ENCODE measurements at places on chromosomes 1 and 21. TPM values are rescaled to one million over a fixed set of nuclear protein-coding genes. Genes with fewer than 3 reads are reported as not detected.

NUDT4B gene
- total RNA-seq: 0.56 TPM

LAPTM5 gene
- total RNA-seq: 248 TPM

KISS1 gene
- not detected for total RNA-seq

DNA sequence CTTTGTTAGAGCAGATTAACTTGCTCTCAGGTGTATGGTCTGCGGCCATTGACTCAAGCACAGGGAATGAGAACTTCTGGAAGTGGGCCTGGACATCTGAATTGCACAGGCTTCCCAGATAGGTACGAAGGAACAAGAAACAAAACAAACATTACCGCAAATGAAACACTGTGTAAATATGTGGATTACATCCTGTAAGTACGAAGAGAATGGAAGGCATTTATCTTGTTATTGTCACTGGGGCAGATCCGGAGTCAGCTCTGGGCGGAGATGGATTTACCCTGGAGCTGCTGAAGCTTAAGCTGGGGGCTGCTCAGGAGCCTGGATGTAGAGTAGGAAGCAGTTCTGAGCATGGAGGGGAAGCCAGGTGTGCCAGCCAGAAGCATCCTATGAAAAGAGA is 6.8 kb downstream of the HES2 start:
- no peak for DNase-seq

DNA sequence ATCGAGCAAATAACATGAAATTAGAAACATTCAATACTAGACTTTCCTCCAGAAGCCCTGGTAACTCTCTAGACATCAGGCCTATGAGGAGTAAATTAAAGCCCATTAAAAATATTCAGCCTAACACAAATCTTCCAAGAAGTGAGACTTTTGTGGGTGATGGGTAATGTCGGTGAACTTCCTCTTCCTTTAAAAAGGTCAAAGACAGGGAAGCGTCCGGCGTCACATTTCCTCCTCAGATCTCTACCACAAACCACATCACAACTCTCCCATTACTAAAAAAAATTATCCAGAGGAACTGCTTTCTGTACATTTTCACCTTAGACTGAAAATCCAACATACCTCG is 1.4 kb downstream of the EIF4G3 start:
- no peak for DNase-seq

DNA sequence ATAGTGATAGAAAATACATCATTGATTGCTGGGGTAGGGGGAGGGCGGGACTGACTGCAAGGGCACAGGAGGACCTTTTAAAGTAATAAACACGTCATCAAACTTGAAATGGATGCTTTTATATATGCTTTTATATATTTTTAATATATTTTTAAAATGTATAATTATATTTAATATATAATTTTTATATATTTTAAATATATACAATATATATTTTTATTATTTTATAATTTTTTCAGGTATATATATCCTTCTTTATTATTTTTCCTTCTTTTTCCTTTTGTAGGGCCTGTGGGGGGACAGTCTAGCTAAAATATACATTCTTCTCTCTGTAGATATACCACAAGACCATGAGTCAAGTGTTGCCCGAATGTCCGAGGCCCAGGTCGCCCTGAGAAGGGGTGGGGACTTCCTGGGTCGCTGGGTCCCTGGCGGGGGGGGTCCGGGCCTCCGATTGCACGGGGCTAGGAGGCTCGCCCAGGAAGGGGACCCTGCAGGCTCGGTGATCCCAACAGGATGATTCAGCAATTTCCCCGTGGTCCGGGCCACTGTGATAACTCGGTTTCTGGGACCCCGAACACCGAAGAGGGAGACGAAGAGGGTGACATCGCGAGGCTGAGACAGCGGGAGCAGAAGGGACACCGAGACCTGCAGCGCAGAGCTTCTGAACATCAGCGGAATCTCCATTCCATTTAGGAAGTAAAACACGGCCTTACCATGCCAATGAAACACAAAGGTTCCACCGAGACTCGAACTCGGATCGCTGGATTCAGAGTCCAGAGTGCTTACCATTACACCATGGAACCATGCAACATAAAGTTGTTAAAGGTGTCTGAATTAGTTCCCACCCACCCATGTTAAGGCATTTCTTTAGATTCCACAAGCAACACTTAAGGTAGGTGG is 112.5 kb upstream of the NBPF11 start:
- DNase-seq: peak; percentile 10

- DNase-seq: no peak
Observed at GRCh38 chr1:95832370-95832769, 598.4 kb downstream of the RWDD3 start.

- DNase-seq: no peak
Observed at GRCh38 chr1:146021622-146022402, at the start of gene HJV. TSS of gene HJV (minus strand) at chr1:146021735. CDS start at chr1:146020231, 1,504 bp downstream.

DNA sequence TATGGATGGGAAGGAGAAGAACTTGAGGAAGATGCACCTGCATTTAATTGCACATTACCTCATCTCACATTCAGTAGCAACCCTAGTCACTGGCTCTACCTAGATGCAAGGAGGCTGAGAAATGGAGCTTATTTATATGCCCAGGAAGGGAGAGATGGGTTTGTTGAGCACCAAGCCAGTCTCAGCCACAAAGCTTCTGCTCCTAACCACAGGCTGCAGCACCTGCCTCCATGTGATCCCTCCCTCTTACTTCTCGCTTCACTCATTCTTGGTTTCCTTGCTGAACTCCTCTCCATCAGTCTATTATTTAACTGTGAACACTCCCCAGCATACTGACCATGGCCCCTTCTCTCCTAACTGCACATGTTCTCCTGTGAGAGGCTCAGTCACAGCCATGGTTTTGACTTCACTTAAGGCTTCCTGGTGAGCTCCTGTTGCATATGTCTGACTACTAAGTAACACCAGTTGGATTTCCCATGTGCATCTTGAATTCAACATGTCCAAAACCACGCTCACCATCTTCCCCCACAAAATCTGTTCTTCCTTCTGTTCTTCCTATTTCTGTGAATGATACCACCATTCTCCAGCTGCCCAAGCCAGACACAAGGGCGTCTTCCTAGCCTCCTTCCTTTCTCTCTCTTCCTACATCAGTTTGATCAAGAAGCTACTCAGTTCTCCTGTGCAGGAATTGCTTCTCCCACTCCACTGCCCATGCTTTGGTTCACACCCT is 139.8 kb downstream of the AK5 start:
- DNase-seq: no peak

DNA sequence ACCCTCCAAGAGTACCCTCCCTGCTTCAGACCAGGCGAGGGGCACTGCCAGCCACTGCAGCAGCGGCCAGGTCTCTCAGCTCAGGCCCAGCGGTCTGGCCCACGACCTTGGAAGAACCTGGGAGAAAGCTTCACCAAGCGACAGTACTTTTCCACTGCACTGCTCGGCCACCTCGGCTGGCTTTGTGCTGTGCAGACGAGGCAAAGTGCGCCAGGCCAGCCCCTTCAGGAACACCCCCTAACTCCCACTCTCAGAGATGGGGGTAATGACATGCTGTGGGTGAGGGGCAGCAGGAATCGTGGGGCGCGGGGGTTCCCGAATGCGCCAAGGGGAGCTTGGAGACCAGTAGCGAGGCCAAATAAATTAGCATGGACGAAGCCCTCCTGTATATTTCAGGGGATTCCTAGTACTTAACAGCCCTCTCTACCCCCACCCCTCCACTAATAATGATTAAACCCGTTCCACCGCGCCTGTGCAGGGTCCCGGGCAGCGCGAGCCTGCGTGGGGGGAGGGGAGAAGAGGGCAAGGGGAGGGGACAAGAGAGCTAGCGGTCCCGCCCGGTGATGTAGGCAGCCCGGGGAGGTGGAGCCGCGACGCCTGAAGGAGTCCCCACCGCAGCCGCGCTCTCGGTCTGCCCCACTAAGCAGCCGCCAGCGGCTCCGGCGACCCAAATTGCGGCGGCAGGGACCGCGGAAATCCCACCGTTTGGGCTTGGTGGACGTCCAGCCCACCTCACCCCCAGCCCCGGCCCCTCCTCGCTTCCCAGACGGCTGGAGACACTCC is at the start of gene FAM43B:
Gene FAM43B (plus strand): TSS at position 629 of the 783 bp plus-strand sequence. CDS start 401 bp downstream, outside the sequence.
- DNase-seq: no peak

GRCh38 chr1:84277343-84278059 is 24.0 kb upstream of the SAMD13 start:
- no peak for DNase-seq

Measured in activated naive CD4-positive, alpha-beta T cell treated with anti-CD3 and anti-CD28 coated beads, Interleukin-2, amount 50 U/mL, for 72 hours (primary cell).